Body of pancreas (tissue), 4 donors: ENCODE measurements at places on chromosomes 12 and 14.

DNA sequence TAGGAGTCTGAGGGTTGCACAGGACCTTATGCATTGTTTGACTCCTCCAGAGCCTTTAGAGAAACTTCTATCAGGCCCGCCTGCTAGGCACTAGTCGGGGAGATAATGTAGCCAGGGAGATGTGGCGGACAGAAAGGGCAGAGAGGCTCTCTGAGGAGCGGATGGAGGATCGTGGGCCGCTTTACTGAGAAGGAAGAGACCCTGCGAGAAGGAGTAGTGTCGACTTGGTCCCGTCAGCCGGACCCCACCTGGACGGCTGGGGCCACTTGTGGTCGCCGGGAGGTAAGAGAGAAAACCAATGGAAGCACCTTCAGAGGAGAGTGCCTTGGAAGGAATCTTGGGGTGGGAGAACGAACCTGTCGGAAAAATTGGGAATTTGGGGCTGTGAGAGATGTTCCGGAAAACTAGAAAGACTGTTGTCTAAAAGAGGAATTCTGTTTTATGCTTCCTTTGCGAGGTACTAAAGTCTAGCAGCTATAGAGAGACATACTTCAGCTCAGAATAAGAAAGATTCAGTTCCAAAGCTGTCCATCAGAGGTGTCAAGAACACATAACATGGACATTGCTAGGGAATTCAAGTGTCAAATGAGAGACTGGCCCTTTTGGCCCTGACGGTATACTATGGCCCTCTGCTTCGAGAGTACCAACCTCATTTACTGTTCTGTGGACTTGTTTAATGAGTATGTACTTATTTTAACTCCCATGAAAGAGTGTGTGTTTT, 660 bp upstream of the MCRS1 start:
- no peak for DNase-seq

DNA sequence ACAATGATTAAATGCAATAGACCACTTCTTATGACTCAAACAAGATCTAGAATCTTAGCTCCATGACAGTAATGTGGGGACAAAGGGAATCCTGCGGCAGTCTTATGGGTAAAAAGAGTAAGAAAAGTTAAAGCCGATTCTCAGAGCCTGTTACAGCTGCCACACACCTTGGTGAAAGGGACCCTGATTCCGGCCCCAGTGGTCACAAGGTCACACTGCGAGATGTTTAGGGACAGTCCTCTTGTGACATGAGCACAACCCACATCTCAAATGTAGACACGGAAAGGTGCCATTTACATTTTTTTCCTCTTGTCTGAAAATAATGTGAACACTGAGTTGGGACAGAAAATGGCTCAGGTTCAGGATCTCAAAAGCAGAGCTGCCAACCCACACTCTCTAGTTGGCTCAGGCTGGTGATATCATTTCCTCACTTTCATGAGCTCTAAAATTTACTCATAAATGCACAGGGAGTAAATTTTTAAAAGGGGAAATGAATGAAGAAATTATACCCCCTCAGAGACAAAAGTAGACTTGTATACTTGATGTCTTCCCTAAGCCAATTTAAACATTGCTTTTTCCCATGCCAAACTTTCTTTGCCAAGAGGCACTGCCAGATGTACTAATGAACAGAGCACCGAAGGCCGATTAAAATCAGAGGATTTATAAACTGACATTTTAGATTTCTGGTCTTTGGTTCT, 113.1 kb upstream of the OVCH1 start:
- DNase-seq: no peak

DNA sequence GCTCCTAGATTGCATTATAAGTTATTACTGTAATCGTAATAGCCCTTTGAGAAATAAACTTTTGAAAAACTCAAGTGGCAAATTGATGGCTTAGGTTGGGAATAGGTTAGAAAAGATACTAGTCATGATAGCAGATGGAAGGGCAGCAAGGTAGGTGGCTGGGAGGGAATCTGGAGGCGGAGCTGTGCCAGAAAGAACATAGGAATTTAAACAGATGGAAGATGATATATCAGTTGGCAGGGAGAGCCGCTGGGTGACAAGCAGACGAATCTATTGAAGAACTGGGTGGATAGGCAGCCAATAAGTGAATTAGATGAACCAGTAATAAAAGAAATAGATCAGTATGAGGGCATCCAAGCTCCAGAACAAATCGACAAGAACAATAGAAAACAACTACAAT, 142.1 kb downstream of the CNTN1 start:
- no peak for DNase-seq

DNA sequence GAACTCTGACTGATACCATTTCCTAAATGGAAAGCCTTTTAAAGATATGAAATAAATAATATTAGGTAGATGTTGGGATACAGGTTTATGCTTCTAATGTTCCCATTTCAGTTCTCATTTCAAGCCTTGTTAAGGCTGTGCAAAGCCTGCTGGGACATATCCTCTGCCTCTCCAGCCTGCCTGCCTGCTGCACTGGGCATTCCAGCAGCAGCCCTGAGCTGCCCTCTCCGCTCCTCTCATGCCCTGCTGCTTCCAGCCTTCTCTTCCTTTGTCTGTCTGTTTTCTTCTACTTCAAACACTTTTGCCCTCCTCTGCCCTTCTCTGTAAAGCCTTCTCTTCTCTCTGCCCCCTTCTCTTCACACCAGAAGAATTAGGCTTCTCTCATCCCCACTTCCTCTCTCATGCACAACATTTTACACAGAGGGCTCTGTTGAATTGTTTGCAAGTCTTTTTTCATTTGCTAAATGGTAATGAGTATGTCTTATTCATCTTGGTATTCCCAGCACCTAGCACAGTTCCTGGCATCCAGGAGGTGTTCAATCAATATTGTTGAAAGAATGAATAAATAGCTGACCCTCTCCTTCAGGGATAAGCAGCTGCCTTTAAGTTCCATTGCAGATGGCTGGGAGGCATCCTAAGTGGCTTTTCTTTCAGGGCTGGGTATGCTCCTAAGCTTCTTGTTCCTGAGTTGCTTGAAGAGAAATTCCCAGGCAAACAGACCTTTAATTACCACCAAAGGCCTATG, 292.3 kb downstream of the TMEM117 start:
- DNase-seq: no peak

DNA sequence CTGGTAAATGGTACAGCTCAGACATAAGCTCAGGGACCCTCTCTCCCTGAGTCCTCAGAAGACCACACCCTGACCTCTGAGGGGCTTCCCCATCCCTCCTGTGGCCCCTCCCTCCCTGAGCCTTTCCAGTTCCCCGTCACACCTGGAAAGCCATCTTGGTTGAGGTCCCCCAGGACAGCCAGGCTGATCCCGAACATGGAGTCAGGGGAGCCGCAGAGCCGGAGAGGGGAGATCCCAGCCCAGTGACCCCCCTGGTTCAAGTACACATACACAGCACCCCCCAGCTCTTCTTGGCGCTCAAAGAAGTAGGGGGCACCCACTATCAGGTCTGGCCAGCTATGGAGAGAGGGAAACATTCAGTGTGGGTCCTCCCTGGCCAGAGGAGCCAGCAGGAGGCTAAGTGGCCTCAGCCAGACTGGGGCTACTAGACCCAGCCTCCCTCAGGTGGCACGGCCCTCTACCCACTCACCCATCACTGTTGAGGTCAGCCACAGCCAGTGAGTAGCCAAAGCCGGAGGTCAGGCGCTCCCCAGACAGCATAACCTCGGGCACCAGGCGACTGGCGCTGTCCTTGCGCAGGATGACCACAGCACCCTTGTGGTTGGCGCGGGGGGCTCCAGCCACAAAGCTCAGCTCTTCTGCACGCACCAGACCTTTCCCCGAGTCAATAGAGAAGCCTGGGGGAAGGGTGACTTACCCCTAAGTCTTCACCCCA, 9.3 kb downstream of the ITGA7 start:
- no peak for DNase-seq

- DNase-seq: no peak
Observed at GRCh38 chr12:2171672-2172426, 119.1 kb downstream of the CACNA1C start.

DNA sequence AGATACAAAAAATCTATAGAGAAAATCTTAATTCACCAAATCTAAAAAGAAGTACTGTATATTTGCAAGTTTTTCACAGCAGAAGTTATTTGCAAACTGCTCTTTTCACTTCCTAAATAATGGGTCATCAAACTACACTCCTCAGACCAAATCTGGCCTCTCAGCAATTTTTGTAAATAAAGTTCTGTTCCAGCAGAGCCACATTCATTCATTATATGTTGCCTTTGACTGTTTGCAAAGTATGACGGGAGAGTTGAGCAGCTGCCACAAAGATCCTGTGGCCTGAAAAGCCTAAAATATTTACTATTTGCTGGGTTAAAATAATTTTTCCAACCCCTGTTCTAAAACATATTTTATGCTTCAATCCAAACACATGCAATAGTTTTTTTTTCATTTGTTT, 1222.3 kb upstream of the SEL1L start:
- no peak for DNase-seq

DNA sequence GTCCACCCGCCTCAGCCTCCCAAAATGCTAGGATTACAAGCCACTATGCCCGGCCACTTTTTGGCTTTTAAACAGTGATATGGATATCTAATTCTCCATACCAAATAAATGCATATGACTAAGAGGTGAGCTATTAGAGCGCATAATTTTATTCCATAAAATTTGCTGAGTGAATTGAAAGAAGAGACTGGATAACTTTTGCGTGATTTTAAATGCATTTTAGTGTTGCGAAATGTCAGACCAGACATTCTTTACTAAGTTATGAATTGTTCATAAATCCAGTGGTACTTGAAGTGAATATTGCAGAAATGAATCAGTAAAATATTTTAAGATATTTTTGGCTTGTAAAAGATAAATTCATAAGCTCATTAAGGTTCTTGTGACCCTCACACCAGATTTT, 50.9 kb upstream of the DIP2B start:
- DNase-seq: no peak

DNA sequence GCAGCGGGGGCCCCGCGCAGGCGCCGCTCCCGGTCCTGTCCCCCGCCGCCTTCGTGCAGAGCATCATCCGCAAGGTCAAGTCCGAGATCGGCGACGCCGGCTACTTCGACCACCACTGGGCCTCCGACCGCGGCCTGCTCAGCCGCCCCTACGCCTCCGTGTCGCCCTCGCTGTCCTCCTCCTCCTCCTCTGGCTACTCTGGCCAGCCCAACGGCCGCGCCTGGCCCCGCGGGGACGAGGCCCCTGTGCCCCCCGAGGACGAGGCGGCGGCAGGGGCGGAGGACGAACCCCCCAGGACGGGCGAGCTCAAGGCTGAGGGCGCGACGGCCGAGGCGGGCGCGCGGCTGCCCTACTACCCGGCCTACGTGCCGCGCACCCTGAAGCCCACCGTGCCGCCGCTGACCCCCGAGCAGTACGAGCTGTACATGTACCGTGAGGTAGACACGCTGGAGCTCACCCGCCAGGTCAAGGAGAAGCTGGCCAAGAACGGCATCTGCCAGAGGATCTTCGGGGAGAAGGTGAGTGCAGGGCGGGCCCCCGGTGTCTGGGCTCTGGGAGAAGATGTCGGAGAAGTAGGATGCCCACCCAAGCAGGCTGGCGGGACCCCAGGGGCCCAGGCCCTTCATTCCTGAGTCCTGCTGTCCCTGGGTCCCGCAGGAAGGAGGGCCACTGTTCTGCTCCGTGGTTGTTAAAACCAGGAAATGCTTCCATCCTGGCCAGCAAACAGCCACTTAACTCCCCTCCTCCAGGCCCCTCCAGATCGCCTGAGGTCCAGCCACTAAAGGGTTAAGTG, 48.4 kb downstream of the PHETA1 start:
- no peak for DNase-seq

- no peak for DNase-seq
Observed at GRCh38 chr14:68238976-68239375, 419.4 kb downstream of the RAD51B start.

- DNase-seq: no peak
Observed at GRCh38 chr12:32240162-32240561, 133.5 kb downstream of the BICD1 start.

GRCh38 chr14:60225265-60225664, 23.8 kb upstream of the PPM1A start:
- DNase-seq: no peak

- DNase-seq: no peak
Observed at GRCh38 chr12:40829738-40830144, 137.5 kb downstream of the CNTN1 start.

DNA sequence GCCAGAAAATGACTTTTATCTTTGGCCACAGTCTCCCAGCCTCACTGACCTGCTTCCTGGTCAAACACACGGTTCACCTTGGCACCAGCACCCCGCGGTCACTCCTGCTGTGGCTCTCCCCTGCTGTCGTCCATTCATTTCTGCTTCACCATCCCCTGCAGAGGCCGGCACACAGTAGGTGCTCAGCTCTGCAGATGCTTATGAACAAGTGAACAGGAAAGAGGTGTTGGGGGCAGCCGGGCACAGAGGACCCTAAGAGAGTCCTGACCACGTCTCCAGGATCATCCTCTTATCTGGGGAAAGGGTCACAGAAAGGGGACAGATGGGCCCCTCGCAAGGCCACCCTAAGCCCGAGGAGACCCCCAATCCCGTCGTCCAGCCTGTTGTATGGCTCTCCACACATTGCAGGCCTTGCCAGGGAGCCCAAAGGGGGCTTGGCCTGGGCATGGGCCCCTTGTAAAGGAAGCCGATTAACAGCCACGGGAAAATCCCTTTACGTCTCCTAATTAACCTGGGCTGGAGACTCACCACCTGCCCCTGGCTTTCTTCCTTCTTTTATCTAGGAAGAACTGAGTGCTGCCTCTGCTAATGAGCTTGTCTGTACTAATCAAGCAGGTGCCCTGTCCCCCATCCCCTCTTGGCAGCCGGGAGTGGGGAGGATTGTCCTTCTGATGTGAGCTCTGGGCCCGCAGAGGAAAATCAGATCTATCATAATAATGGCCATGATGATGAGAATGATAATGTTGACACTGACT, 119.2 kb downstream of the AACS start:
- no peak for DNase-seq

- DNase-seq: no peak
Observed at GRCh38 chr14:59564366-59564765, 12.2 kb downstream of the CCDC175 start.

DNA sequence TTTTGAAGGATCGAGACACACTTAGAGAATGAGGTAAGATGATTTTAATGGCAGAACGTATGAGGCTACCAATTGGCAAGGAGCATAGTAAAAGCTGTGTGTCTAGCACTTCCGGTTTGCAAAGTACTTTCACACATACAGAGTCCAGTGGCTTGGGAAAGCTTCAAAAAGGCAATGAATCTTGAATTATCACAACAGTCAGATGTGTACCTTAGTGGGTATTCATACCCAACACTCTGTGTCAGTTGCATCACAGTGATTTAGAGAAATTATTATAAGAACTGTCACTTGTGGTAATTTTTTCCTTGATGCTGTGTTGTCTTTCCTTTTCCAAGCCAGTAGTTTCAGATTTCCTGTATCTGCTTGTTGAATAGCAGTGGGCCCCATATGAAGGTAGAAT, 424.1 kb downstream of the PCNX1 start:
- DNase-seq: no peak

- no peak for DNase-seq
Observed at GRCh38 chr12:84643993-84644392, 268.6 kb downstream of the SLC6A15 start.

DNA sequence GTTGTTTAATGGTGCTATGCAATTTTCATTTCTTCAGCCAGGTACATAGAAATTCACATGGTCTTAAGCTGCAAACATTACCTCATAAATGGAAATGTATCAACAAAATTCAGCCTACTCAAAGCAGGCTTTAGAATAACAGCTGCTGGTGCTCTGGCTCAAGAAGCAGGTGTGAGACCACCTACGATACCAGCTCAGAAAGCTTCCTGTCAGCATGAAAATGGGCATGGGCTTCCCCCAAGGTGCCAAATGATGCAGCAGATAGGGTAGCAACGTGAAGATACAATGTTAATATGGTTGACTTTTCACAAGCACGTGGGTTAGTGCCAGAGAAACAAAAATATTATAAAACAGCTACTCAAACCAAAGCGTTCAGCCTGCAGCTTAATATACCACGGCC, 343.4 kb upstream of the PRICKLE1 start:
- no peak for DNase-seq
